Activated CD4-positive, alpha-beta T cell treated with anti-CD3 and anti-CD28 coated beads for 4 hours (primary cell): ENCODE measurements at places on chromosomes 1 and 21.

DNA sequence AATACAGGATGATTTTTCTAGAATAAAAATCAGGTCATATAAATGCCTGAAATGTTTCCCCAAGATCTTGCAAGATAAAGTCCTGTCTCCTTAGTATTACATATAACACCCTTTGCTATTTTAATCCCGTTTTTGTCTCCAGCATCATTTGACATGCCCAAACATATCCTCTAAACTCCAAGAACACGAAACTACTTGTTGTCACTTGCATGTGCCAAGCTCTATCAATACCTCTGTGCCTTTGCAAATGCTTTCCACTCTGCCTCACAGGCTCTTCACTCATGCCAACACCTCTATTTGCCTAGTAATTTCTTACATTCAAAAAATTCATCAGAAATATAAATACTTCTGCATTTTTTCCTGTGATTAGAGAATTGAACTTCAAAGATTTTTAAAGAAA, 37.9 kb downstream of the LRRIQ3 start:
- DNase-seq = no peak

GRCh38 chr1:59751801-59752200, 62.9 kb upstream of the HOOK1 start:
- DNase-seq = no peak

GRCh38 chr1:22447621-22448111, 4.0 kb upstream of the ZBTB40 start:
- no peak for DNase-seq

- no peak for DNase-seq
Measured at GRCh38 chr21:44677881-44678280, 4.1 kb downstream of the KRTAP12-1 start.

DNA sequence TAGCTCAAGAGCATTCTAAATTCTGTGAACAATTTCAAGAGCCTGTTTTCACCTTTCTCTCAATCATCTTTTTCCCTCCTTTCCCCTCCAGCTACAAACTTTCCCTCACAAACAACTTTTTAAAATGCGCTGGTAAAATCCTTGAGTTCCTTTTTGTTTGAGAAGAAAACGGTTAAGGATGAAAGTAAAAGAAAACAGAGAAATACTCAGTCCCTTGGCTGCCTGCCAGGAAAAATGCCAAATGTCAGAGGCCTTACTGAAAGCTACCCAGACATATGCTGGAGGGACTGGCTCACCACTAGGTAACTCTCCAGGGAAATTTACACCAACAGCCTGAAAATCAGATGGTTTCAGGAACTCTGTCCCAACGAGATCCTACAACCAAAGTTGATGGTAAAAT, 11.0 kb upstream of the SERBP1 start:
- peak; percentile 75 for DNase-seq

DNA sequence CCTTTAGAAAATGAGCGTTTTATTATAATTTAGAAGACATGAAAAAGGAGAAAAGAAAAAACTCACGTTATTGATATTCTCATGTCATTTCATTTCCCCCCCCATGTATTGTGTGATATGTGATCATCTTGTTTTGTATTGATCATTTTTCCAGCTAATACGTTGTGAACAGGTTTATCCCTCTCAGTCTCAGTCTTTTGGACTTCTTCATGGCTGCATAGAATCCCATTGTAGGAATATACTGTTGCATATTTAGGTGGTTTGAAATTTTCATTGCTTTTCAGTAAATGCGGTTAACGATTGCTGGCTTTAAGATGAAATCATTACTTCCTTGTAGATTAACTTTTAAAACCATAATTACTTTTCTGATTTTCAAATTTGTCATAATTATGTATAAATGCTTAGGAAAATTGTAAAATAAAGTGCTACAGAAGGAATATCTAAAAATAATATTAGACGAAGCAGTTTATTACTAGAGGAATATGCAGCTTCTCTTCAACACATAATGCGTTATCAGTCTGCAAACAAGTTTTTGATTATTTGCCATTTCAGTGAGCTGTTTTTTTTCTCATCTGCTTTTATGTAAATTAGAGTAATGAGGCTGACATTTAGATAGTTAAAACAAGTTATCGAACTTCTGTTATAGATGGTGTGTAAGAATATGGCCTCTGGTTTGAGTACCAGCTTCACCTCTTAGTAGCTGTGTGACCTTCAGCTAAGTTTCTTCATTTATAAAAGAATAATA, 1.8 kb downstream of the SON start:
- no peak for DNase-seq

GRCh38 chr1:117659550-117660270, 53.9 kb downstream of the TENT5C start:
- no peak for DNase-seq

- DNase-seq = no peak
Measured at GRCh38 chr1:16521288-16521583, 7.2 kb upstream of the RNU1-1 start.

GRCh38 chr1:30161953-30162352, 561.4 kb downstream of the MATN1 start:
- no peak for DNase-seq

DNA sequence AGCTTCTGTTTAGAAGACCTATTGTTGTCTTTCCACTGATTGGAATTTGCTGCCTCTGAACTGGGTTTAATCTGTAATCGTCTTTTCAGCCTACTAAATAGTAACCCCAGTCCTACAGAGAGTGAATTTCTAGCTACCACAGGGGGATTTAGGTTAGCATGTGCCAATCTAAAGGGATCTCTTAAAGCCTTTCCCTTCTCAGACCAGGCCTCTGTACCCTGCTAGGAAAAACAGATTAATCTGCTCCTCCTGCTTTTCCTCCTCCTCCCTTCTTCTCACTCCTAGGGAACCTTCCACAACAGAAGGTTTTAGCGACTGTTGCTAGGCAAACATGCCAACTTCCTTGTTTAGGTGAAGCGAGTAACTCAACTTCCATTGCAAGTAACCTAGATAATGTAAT, 1.3 kb upstream of the RC3H1 start:
- DNase-seq = no peak

DNA sequence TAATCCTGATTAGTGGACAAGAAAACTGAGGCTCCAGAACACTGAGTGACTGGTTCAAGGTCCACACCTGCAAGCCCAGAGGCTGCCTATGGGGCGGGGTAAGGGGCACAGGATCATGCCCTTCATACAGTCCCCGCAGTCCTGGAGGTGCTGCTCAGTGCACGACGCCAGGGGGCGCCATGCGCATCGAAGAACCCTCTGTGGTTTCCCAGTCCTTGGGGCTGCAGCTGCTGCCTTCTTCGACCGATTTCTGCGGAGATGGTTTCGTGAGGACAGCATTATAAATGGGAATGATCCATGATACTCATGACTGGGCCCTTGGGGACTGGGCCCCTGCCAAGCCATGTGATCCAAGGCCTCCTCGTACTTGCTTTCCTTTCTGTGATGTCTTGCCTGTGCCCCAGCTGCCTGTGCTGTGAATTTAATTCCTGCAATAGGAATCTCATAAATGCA, 37.1 kb upstream of the ARHGEF10L start:
- peak; percentile 18 for DNase-seq

- no peak for DNase-seq
Measured at GRCh38 chr1:51948491-51948915, 42.0 kb downstream of the RAB3B start.

DNA sequence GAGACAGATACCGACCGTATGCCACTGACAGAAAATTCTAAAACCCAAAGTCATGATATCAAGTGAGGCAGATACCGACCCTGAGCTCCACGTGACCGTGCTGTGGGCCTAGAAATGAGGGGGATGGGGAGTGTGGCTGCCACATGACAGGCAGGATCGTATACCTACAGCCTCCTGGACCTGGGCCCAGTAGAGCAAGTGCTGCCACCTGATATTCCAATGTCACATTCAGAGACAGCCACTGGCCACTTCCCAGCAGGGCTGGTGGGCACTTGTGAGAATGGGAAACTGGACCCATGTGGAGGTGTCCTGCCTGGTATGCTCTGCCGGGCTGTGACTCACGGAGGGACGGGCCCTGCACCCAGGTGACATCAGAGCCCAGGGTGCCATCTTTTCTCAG, 44.6 kb upstream of the CLDN14 start:
- DNase-seq = no peak

DNA sequence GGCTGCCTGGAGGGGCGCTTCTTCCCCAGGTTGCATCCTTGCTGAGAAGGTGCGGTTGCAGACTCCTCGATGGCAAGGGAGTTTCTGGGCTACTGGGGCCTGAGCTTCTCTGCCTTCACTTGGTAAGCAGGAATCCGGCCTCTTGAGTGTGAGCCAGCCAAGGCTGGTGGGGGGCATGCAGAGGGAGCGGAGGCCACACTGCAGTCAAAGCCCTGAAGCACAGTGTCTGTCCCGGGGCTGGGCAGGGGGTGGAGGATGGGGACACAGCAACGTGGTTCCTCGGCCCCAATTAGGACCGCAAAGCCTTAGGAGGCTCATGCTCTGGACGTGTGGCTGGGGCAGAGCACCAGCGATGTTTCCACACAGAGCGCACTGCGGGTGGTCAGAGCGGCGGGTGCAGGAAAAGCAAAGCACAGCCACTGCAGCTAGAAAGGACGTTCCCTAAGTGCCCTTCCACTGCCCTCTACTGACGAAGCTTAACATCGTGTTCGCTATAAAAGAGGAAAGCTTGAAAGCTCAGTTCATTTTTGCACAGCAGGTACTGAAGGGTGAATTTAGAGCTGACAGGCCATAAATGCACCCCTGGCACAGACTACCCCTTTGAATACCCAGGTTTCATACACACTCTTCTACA, 60.7 kb upstream of the COG2 start:
- DNase-seq = no peak

DNA sequence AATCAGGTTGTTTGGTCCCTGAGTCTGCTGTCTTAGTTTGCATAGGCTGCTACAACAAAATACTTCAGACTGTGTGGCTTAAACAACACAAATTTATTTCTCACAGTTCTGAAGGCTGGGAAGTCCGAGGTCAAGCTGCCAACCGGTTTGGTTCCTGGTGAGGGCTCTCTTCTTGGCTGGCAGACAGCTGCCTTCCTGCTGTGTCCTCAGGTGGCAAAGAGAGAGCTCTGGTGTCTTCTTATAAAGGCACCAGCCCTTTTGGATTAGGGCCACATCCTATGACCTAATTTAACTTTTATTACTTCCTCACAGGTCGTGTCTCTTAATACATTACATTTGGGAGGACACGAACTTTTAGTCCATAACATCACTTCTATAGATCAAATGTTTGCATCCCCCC, 89.6 kb upstream of the CD34 start:
- DNase-seq = no peak

- no peak for DNase-seq
Measured at GRCh38 chr1:76666499-76666898, 200.8 kb upstream of the ST6GALNAC5 start.

DNA sequence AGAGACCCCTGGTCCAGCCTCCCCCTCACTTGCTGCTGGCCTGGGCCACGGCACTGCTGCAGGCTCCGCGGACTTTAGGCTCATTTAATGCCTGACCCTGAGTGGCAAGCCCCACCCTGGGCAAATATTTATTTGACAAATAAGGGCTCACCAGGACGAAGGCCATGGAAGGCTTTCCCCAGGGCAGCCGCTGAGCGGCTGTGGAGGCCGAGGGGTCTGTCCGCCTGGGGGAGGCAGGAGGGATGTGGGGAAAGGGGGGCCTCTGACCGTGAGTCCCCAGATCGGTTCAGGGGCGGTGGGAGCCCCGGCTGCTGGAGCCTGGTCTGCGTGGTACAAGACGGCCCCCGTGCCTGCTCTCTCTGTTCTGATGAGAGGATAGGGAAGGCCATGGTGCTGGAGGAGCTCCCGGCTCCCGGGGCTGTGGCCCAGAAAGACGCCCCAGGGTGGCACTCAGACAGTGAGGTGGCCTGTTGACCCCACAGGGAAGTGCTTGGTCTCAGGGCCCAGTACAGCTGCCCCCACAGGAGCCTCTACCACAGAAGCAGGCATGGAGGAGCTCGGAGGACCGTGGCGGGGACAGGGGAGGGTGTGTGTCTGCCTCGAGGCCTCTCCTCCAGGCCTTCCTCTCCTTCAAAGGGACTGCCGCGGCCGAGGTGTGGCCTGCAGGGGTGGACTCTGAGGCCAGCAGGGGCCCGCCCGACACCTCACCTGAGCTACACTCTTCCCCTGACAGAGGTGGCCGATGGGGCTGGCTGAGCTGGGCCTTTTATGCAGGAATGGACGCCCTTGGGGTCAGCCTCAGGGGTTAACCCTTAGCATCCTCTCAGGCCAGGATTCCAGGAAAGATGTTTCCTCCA, 9.1 kb upstream of the C1orf159 start:
- no peak for DNase-seq

- no peak for DNase-seq
Measured at GRCh38 chr1:78779831-78780230, 130.2 kb downstream of the IFI44 start.

GRCh38 chr1:9481048-9481447, 58.2 kb upstream of the SLC25A33 start:
- DNase-seq = no peak

DNA sequence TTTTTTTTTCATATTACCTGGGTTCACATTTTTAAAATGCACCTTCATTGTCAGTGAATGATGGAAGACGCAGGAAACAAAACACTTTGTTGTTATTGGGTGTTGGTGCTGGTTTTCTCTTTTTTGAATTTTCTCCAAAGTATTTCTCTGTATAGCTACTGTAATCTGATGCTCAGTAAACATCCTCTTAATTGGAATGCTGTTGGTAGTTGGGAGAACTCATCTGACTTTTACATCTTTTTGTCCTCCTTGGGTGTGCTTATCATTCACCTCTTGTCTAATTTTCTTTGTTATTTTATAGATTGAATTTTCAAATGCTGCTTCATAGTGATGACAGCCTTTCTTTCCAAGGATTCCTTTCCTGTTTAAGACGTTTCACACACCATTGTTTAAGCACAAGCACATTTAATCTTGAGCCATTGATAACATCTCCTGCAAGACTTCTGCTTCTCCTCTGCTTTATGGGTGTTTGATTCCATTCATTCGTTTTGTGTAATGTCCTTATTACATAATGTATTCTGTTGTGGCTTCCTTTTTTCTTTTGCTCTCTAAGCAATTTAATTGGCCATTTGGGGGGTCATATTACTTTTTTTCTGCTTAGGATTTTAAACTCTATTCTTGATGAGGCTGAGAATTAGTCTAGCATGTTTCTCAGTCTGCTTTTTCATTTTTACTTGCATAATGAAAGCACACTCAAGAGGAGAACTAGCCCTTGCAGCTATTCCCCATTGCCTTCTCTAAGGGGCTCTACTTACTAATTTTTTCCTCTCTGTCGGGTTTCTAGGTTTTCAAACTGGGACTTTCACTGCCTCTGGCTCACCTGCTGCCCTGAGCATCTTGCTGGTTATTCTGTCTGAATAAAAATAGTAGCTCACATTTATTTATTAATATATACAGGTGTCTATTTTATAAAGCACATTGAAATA, 42.0 kb upstream of the CD34 start:
- DNase-seq = no peak
